T-helper 2 cell (primary cell): ENCODE measurements at places on chromosomes 5 and 9.

GRCh38 chr9:91978740-91979414 lies 28.8 kb upstream of the ROR2 start:
- DNase-seq: no peak

- DNase-seq: no peak
Observed at GRCh38 chr5:77461287-77461686, 30.8 kb downstream of the WDR41 start.

DNA sequence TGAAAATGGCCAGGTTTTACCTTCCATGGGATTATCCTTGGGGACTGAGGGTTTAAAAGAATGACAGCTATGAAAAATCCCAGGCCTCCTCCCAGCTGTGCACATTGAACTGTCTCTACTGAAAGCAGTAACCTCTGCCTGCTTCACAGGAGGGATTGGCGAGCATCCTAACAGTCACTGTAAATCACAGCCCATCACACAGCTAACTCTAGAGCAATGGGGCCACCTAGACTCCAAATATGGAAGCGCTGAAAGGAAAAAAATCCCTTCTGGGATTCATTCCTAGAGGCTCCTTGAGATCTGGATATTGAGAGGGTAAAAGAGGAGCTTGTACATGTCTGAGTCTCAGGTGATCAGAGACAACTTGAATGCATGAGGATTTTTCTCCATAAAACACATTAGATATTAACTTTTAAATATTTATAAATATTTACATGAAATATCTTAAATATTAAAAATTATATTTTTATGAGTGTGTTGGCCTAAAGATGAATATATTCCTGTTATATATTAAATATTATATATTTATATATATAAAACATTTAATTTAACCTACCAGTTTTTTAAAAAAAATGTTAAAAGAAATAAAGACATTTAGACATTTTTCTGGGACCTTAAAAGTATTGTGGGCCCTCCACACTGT lies 133.8 kb upstream of the SLC24A2 start:
- DNase-seq: no peak

DNA sequence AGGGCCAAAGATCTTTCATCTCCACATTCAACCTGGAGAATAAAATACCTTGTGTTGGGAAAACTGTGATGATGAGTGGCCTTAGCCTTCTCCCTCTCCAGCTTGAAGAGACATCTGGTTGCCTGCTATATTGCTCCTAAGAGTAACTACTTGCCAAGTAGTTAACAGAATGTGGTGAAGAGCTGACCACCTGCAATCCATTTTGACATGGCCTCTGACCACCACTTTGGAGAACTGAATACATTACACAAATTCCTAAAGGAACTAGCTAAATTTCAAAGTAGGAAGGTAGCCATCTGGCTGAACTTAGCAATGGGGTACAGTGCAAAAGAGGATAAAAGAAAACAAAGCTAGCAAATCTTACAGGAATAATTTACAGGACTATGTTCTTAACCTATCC lies 7.2 kb downstream of the TBCA start:
- no peak for DNase-seq

DNA sequence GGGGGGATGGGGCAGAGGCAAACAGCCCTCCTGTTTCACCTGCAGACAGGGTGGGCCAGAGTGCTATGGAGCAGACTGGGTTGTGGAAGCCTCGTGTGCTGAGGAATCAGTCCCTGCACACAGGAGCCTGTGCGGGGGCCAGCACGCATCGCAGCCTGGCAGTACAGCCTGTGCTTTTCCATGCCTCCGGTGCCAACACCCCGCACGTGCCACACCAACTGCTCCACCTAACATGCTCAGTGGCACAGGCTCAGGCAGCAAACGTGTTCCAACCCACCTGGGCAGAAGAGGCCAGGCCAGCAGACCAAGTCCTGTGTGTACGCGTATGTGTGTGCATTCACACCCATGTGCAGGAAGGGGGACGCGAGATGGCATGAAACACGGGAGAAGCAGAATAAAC lies 37.4 kb upstream of the FBXW11 start:
- DNase-seq: no peak

- DNase-seq: no peak
Observed at GRCh38 chr9:86402591-86402990, 48.4 kb upstream of the TUT7 start.

GRCh38 chr9:21679432-21679831 lies 123.0 kb upstream of the MTAP start:
- DNase-seq: no peak

- DNase-seq: no peak
Observed at GRCh38 chr5:173872957-173873305, 15.2 kb upstream of the CPEB4 start.

DNA sequence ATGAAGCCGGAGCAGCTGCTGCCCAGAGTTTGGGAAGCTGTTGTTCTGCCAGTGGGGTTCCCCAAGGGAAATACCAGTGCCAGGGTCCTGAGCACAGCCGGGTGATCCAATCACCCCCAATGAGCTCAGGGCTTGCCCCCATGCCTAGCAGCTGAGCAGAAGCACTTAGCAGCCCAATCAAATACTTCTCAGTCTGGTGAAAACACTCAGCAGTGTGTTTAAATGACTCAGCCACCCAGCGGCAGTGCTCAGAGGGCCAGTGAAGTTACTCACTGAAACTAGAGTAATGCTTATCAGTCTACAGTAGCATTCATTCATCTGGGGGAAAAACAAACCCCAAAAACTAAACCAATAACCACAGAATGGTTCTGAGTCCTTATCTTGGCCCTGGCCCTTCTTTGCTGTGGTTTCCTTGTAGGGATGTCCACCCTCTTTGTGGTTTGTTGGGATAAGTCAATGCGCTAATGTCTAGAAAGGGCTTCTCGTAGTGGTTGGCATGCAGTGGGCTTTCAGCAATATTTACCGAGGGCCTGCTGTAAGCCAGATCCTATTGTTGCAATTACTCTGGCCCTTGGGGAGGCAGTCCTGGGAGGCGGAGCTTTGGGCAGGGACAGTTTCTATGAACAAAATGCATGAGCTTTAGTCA lies 43.1 kb downstream of the LHX2 start:
- no peak for DNase-seq

GRCh38 chr9:89929673-89930480 lies 325.1 kb downstream of the GADD45G start:
- no peak for DNase-seq

DNA sequence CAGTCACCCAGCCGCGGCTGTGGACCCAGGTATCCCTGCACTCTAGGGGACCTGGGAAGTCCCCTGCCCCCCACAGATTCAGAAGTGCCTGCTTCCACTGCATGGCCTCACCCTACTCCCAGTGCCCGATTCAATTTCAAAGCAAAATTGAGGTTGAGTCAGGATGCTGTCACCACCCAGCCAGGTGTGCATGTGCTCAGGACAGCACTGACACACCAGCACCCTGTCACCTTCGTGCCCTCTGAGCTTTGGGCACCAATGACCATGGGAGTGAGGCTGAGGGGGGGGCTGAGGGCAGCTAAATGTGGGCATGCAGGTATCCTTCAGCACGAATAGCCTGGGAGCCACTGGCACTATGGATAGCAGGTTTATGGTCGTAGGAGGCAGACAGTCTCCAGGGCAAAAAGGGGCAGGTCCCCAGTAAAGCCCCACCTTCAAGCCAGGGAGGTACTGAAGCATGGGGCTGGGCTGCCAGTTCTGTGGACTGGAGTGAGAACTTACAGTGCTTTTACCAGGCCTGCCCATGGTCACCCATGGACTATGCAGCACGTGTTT lies 1151.6 kb upstream of the CDH6 start:
- DNase-seq: no peak

DNA sequence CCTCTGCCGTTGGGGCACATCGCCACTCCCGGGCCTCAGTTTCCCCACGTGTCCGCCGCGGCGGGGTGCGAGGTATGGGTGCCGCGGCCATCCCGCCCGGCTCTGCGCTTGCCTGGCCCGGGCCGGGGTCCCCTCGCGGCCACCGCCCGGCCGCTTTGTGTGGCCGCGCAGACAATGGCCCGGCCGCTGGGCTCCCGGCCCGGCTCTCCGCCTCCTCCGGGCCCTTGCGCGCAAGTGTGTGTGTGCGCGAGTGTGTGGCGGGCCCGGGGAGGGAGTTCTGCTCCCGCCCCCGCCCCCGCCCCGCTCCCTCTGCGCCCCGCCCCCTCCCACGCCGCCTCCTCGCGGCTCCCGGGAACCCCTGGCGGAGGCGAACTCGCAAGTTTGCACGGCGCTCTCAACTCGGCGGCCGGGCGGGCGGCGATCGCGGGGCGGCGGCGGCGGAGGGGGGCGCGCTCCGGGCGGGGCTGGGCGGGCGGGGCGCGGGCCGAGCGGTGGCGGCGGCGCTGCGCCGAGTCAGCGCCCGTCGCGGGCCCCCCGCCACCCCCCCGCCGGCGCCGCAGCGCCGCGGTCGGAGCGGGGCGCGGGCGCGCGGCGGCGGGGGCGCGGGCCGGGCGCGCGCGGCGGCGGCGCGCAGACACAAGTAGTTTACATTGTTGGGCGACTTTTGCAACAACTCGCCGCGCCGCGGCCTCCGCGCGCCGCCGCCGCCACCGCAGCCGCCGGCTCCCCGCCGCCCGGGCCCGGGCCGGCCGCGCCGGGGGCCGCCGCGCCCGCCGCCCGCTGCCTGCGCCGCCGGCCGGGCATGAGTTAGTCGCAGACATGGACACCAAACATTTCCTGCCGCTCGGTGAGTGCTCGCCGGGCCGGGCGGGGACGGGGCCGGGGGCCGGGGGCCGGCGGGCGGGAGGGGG lies at the start of gene RXRA:
RXRA (plus strand) TSS at position 643 of the 911 bp plus-strand sequence; CDS start at position 820, 177 bp downstream.
- peak; percentile 64 for DNase-seq

- DNase-seq: no peak
Observed at GRCh38 chr5:158463938-158464337, 605.0 kb upstream of the CLINT1 start.

DNA sequence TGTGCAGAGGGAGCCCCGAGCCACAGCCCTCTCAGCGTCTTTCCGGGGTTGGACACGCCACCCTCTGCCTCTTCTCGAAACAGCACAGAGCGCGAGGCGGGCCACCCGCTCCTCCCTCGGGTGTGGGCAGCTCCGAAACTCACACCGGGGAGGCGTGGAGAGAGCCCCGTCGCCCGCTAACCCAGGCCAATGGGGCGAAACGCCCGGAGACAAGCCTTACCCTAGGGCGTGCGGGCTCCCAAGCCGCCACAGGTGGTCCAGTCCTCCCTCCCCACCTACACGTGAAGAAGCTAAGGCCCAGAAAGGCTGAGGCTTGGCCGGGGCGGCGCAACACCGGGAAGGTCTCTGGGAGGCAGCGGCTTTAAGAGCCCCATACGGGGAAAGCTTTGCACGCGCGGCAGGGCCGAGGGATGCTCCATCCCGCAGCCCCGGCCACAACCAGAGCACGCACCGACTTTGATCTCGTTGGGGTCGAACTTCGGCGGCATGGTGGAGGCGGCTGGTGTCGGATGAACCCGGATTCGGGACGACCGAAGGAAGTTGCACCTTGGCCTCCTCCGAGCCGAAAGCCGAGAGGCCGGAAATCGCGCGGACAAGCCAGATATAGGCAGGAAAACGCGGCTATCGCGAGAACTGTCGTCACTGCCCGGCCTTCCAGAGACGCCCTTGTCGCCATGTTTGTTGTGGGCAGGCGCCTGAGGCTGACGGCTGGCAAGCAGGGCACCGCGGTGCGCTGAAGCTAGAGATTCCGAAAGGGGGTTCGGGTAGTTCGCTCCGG lies at the start of the genes LRSAM1 and RPL12:
LRSAM1 (plus strand) TSS at position 681 of the 778 bp plus-strand sequence. CDS start 3,018 bp downstream, outside the sequence.
RPL12 (minus strand) TSS at position 577 of the 778 bp plus-strand sequence; CDS start at position 488, 89 bp downstream.
- peak; percentile 94 for DNase-seq

- DNase-seq: no peak
Observed at GRCh38 chr9:136355616-136356557, 7.7 kb downstream of the DNLZ start.

DNA sequence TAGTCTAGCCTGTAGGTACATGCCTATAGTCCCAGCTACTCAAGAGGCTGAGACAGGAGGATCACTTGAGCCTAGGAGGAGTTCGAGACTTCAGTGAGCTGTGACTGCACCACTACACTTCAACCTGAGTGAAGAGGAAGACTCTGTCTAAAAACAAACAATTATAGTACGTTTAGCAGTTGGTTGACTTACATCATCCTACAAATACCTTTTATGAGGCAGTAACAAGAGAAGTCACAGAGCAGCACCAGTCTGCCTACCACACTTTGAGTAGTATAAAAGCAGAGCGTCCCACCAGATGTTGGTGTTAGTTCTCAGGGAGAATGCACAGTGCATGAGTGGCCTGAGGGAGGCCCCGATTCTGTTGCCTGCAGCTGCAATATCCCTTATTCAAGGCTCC lies 16.1 kb downstream of the ZFR start:
- DNase-seq: no peak

DNA sequence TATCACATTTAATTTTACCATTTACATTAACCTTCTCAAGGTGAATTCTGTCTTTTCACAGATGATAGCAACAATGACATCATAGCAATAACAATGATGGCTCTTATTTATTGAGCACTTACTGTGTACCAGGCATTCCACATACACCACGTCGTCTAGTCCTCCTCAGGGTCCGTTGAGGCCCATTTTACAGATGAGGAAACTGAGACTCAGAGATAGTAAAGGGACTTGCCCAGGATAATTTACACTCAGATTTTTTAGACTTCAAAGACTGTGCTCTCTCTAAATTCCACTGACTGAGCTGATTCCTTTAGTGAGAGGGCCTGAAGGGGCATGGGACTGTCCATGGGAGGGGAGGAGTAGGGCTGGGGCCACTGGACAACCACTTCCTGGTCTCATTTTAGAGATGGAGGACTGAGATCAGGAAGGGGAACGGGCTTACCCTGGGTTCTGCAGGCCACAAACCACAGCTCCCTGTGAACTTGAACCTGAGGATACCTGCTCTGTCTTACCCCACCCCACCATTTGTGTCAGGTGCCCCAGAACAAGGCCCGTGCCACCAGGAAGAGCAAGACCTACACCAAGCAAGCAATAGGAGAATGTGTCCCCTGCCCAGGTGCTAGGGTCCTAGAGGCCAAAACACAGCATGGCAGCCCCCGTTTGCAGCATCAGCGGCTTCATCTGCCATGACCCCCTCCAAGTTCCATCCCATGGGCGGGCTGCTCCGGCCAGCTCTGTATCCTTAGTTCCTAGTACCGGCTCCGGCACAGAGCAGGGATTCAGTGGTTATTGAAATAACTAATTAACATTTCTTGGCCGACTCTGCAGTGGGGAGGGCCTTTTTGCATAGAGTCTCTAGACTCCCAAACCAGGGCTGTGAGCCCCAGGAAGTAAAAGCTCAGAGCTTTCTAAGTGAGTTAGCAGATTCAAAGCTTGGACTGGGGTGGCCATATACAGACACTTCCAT lies 96.6 kb downstream of the RGS3 start:
- no peak for DNase-seq

DNA sequence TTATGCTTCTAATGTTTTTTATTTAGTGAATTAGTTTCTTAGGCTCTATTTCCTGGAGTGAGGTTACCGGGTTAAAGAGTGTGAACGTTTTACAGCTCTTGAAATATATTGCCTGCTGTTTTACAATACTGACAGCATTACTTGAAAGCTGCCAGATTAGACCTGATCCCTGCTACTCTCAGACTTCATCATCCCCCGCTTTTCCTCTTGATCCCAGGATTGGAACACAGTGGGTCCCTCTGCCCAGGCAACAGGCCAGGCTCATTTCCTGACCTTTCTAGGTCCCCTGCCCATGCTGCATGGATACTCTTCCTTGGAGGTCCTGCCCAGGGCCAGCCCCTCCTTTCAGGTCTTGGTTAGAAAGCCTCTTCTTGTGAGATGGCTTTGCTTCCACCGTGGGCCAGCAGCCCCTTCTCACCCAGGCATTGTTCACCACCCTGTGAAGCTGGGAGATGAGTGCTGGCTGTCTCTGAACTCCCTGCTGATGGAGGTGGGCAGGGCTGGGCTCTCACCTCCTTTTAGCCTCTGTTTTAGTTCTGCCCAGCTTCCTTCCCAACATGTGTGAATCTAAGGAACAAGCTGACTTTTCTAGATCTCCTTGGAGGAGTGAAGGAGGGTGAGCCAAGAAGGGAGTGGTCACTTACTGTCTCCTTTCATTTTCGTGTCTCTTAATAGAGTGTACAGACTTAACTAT lies 15.5 kb upstream of the FAM120AOS start:
- no peak for DNase-seq

GRCh38 chr5:10507575-10508096 lies 56.2 kb upstream of the ANKRD33B start:
- no peak for DNase-seq
